HepG2 (cell line): ENCODE measurements at places on chromosomes 4 and X. TPM values are rescaled to one million over a fixed set of nuclear protein-coding genes. Genes with fewer than 3 reads are reported as not detected.

GRCh38 chr4:58553679-58554078, 1443.5 kb upstream of the IGFBP7 start:
- DNase-seq: no peak

DNA sequence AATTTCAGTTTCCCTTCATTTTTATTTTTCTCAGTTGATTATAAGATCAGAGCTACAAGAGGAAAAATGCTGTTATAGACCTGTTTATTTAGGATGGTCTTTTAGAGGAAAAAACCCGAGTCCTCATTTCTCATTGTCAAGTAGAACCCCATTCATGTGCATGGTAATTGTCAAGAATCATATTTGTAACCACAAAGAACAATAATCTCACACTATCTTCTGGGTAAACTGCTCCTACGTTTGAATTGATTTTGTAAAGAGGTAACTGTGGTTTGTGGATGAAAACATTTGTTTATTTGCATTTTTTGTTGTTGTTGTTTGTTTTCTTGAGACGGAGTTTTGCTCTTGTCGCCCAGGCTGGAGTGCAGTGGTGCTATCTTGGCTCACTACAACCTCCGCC, 23.8 kb downstream of the RAPGEF2 start:
- no peak for DNase-seq

The LGI2 gene
- not detected in 2 replicates for total RNA-seq

The MXRA5 gene
- total RNA-seq: not detected in 2 replicates
